ENCODE measurements at places on chromosomes 3 and 15. TPM values are rescaled to one million over a fixed set of nuclear protein-coding genes. Genes with fewer than 3 reads are reported as not detected.

The CAND2 gene
- total RNA-seq, result 1.7 TPM

The GXYLT2 gene
- 8.4 TPM for total RNA-seq

- DNase-seq, result no peak
These were observed 35.8 kb upstream of the THRB start for GRCh38 chr3:24530471-24530870.

DNA sequence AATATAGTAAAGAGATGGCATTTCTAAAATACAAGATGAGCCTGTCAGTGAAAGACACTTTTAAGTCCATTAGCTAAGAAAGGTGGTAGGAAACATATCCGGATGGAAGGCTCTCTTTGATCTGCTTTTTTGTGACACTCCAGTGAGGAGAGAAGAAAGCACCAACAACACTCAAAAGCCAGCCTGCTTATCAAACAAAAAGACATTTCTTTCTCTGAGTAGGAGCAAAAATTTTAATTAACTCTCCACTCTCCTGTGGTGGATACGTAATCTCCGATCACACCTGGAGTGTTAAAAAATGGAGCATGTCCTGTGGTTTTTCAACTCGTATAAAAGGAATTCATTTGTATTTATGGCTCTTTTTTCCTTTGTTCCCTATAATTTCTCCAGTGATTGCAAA lies 65.3 kb downstream of the OXNAD1 start:
- no peak for DNase-seq

GRCh38 chr3:140365872-140366697 lies 311.8 kb upstream of the TRIM42 start:
- DNase-seq, result no peak

- no peak for DNase-seq
These were observed 239.9 kb upstream of the LRTM1 start for GRCh38 chr3:55167586-55168317.

GRCh38 chr15:32641517-32642059 lies at the start of gene SCG5:
SCG5 (plus strand) TSS chr15:32641710; CDS start chr15:32643593, 1,883 bp downstream.
- DNase-seq, result no peak

GRCh38 chr3:125602752-125603649 lies 7.7 kb upstream of the OSBPL11 start:
- no peak for DNase-seq

DNA sequence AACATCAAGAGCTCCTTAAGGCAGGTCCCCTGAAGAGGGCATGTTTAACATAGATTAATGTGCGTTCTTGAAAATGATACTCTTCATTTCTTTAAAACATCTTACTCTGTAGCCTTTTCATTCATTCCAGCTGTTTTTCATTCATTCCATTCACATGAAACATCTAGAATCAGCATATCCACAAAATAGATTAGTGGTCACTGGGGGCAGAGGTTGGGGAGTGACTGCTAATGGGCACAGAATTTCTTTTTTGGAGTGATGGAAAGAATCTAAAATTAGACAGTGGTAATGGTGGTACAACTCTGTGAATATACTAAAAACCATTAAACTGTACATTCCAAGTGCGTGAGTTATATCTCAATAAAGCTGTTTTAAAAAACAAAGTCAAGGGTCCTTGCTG lies 15.4 kb upstream of the CXCR6 start:
- no peak for DNase-seq

GRCh38 chr3:24661175-24661584 lies 166.5 kb upstream of the THRB start:
- no peak for DNase-seq

- DNase-seq, result no peak
These were observed 19.8 kb downstream of the CFAP92 start for GRCh38 chr3:128973988-128974564.

DNA sequence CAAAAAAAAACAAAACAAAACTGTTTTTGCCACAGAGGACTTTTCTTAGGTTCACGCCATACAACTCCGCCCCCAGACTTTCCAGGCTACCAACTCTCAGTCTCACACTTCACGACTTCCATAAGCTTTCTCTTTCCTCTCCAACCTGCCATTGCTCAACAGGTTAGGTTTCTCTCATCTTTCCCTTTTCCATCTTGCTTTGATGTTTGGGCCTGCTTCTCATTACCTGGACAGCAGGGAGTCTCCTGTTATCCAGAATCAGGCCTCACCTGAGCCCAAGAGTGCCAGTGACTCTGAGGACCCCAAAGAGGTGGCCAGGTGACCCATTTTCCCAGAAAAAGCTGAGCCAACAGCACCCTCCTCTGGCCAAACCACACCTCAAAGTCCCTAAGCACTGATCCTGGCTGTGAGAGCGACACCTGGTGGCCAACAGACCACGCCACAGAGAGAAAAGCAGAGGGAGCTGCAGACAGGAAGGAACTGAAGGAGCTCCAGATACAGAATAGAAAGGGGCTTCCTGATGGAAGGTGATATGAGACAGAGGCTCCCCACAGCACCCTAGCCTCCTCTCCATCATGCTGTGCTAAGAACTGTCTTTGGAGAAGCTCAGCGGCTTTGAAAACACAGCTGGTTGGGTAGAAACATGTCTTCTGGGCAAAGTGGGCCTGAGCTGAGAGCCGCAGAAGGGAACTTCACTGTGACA lies 4.0 kb downstream of the CCDC51 start:
- no peak for DNase-seq

GRCh38 chr3:117893001-117893400 lies 1141.6 kb downstream of the IGSF11 start:
- no peak for DNase-seq

GRCh38 chr3:115825046-115825445 lies 201.7 kb downstream of the GAP43 start:
- DNase-seq, result no peak

DNA sequence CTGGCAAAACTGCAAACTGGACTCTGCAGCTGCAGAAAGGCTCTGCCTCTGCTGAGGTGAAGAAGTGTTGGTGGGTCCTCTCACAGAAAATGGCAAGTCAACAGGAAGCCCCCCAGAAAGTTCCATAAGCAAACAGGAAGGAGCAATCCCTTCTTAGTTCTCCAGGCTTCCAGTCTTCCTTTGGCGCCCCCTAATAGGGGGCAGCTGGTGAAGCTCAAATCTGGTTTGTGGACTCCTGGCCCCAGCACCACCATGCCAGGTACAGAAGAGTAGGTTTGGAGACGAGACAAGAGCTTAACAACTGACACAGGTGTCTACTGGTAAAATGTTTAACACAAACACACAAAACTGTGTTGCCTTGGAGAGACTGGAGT lies 35.5 kb downstream of the LEO1 start:
- no peak for DNase-seq

DNA sequence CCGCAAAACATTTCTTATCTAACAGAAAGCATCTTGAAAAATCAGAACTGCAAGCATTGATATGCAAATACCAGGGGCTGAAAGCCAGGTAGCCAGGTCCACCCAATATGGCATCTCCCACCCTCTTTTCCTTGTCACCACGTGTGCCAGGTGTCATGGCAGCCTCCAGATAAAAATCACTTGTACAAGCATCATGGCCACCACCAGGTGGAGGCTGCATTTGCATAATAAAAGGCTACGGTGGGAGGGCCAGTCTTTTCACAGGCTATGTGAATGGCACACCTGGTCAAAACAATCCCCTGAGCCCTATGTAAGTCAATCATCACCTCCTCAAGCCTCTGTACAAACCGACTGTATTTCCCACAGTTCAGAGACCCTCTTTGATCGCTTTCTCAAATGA lies 1233.1 kb upstream of the ALCAM start:
- no peak for DNase-seq
